ENCODE measurements at places on chromosomes 3 and 15. TPM values are rescaled to one million over a fixed set of nuclear protein-coding genes. Genes with fewer than 3 reads are reported as not detected.
A peak's percentile ranks its signal among the peaks of the same experiment; 100 is the strongest.

Gene ACKR4
- total RNA-seq: 6.3 TPM

Gene TMOD2
- 13.3 TPM for total RNA-seq

DNA sequence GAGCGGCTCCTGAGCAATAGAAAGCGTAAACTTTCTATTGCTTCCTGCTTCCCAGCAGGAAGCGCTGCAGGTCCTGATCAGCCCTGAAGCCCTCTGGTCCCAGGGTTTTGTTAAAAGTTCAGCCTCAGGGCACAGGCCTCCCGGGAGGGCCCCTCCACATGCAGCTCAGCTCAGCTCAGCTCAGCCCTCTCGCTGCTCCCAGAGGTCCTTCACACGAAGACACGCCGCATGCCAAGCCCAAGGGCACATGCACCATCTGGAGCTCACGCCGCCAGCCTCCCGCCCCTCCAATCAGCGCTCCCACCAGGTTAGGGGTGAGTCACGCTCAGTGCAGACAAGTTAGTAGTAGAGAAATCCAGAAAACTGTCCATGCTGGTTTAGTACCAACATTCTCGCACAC is 12.7 kb downstream of the TKT start:
- peak overlapping the region; percentile 84 for H3K27ac ChIP-seq
- H3K36me3 ChIP-seq: peaks cover 59% of the 10 kb centered on the region
- peak; percentile 87 for DNase-seq
- peak overlapping the region; percentile 60 for H3K4me3 ChIP-seq
- peaks cover 81% of the 10 kb centered on the region for H3K4me1 ChIP-seq
- peaks cover 4% of the 10 kb centered on the region for H3K27me3 ChIP-seq

DNA sequence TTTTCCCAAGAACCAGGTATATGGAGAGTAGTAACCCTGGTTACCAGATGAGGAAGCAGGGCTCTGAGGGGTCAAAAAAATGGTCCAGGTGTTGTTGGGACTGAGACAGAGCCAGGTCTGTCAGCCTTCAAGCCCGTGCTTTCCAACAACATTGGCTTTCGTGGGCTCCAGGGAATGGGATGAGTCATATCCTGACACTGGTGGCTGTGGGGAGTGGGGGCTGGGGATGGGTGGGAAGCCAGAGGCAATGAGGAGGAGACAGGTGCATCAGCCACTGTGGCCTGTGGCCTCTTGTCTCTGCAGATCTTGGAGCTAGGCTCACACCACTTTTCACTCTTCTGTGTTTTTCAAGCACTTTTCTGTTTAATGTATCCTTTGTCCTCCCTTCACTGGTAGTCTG is 38.2 kb downstream of the CORO2B start:
- DNase-seq: no peak
- peaks cover 2% of the 10 kb centered on the region for H3K27me3 ChIP-seq
- H3K27ac ChIP-seq: no peak overlapping the region
- no peaks in the 10 kb centered on the region for H3K36me3 ChIP-seq

- H3K4me3 ChIP-seq: no peak overlapping the region
- peak; percentile 98 for DNase-seq
- H3K27ac ChIP-seq: peak overlapping the region; percentile 87
Measured at GRCh38 chr3:16338999-16339398, 74.0 kb downstream of the OXNAD1 start.

- no peak overlapping the region for H3K4me3 ChIP-seq
- H3K27me3 ChIP-seq: peaks cover 2% of the 10 kb centered on the region
- DNase-seq: peak; percentile 40
- peaks cover 9% of the 10 kb centered on the region for H3K4me1 ChIP-seq
Measured at GRCh38 chr3:42351207-42351606, 59.2 kb downstream of the LYZL4 start.
